Esophagus muscularis mucosa (tissue), 4 donors: ENCODE measurements at places on chromosomes 2 and 18. TPM values are rescaled to one million over a fixed set of nuclear protein-coding genes. Genes with fewer than 3 reads are reported as not detected.

GRCh38 chr2:146869328-146869727 lies 975.5 kb upstream of the ACVR2A start:
- no peak for DNase-seq

GRCh38 chr2:40556293-40556692 lies 104.4 kb upstream of the SLC8A1 start:
- DNase-seq = no peak

DNA sequence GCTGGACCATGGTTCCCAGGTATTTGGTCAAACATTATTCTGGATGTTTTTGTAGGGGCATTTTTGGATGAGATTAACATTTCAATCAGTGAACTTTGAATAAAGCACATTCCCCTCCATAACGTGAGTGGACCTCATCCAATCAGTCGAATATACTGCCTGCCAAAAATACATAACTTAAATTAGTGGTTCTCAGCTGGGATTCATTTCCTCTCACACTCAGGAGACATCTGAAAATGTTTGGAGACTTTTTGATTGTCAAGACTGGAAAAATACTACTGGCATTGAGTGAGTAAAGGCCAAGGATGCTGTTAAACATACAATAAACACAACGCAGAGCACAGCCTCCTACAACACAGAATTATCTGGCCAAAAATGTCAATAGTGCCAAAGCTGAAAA lies 198.2 kb downstream of the MYO1B start:
- DNase-seq = no peak

DCC gene
- not detected for total RNA-seq

SLC4A5 gene
- 1.6 TPM for total RNA-seq
